ENCODE measurements at places on chromosomes 1 and 21. TPM values are rescaled to one million over a fixed set of nuclear protein-coding genes. Genes with fewer than 3 reads are reported as not detected.

Gene VHLL
- total RNA-seq = not detected

Gene FCGR3A
- 34.5 TPM for total RNA-seq

GRCh38 chr1:239717097-239717917 is 330.9 kb downstream of the CHRM3 start:
- H3K27ac ChIP-seq = no peak overlapping the region
- H3K27me3 ChIP-seq = no peaks in the 10 kb centered on the region
- peaks cover 32% of the 10 kb centered on the region for H3K4me1 ChIP-seq

Gene GFI1
- total RNA-seq = 78.5 TPM

Gene RPTN
- not detected for total RNA-seq

Gene S100A7
- not detected for total RNA-seq

GRCh38 chr1:161989786-161990185 is 33.9 kb downstream of the OLFML2B start:
- DNase-seq = no peak
- H3K4me1 ChIP-seq = no peaks in the 10 kb centered on the region
- peaks cover 32% of the 10 kb centered on the region for H3K27me3 ChIP-seq
- H3K27ac ChIP-seq = no peak overlapping the region
- no peak overlapping the region for H3K4me3 ChIP-seq

DNA sequence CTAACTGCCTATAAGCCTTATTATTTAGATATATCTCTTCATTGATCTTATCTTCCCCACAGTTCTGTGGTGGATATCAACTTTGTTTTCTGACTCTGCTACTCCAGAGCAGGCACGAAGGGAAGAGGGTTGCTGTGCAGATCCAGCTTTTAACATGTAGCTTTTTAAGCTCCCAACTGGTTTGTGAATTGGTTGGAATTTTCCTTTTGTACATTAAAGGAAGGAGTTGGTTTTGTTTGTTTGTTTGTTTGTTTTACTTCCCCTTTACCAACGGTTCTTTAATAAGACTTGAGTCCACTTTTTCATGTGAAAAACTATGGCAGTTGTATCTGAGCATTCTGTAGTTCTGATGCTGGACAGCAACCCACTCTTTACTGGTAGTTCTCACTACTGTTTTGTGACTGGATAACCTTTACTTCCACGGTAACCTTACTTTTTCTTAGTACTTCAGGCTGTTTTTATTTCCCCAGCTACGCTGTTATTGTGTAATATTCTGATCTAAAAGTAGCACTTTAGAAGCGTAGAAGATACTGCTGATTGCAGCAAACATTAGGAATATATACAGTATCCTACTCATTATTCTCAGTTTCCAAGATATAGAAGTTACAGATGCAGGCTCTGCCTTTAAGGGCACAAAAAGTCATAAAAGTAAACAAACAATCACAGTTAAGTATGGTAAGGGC is 1.6 kb downstream of the GNPAT start:
- no peak for DNase-seq
- peaks cover 20% of the 10 kb centered on the region for H3K36me3 ChIP-seq
- H3K27ac ChIP-seq = peak overlapping the region; percentile 97
- H3K27me3 ChIP-seq = no peaks in the 10 kb centered on the region
- H3K4me1 ChIP-seq = peaks cover 39% of the 10 kb centered on the region

- no peak overlapping the region for H3K27ac ChIP-seq
- peaks cover 18% of the 10 kb centered on the region for H3K36me3 ChIP-seq
- no peak overlapping the region for H3K4me3 ChIP-seq
Observed at GRCh38 chr1:204398197-204399125, 13.2 kb downstream of the PPP1R15B start.

DNA sequence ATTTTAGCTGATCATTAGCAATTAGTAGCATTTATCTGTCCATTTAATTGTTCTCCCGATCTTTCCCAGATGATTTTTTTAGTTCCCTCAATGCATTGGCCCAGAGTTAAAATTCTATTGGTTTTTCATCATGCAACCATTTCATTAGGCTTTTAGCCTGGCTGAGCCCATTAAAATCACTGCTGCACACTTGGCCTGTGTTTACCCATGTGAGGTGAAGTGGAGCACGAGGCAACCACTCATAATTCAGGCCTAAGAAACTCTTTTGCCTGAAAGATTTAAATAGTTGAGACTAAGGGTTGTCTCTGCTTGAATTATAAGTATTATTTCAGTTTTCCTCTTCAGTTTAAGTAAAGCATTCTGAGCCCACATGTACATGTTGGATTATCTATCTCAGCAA is 889.0 kb upstream of the ADGRL4 start:
- DNase-seq = no peak
- H3K27ac ChIP-seq = no peak overlapping the region

DNA sequence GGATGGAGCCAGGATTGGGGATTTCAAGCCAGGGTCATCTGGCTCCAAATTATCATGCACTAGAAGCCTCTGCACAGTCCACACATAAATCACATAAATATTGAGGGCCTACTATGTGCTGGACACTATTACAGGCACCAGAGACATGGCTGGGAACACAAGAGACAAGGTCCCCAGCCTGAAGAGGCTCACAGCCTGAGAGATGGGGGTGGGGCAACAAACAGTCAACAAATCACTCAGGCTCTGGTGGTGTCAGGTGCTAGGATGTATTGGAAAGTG is 41.6 kb upstream of the LAPTM5 start:
- H3K27ac ChIP-seq = no peak overlapping the region
- H3K4me3 ChIP-seq = no peak overlapping the region
- peaks cover 10% of the 10 kb centered on the region for H3K27me3 ChIP-seq
- H3K4me1 ChIP-seq = peaks cover 9% of the 10 kb centered on the region
- no peaks in the 10 kb centered on the region for H3K36me3 ChIP-seq

DNA sequence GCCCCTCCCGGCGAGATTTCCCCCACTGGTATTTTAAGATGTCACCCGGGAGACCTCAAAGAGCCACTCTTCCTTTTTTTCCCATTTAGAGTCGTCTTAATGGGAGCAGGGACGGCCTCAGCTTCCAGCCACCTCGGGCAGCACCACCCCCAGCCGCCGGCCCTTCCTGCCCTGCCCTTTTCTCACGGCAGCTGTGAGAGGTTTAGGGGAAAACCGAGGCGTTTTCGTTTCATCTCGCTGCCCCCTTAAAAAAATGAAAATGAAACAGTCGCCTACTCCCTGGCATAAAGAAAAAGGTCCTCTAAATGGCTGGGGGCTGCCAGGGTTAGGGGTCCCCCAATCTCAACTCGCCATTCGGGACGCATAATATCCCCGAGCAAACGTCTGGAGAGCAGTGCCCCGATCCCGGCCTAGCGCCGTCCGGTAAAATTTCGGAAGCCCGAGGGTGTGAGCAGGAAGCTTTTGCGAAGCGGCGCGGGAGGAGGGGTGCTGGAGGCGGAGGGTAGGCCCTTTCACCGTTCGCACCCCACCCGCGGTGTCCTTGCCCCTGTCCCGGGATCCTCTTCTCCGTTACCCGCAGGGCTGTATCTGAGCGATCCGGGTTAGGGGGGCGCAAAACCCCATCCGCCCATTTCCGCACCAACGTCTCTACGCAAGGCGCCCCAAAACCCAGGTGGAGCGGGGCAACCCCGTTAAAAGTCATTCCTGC is 1.2 kb downstream of the RUNX3 start:
- H3K27ac ChIP-seq = peak overlapping the region; percentile 88
- no peaks in the 10 kb centered on the region for H3K27me3 ChIP-seq
- H3K36me3 ChIP-seq = peaks cover 19% of the 10 kb centered on the region
- peak overlapping the region; percentile 98 for H3K4me3 ChIP-seq
- H3K4me1 ChIP-seq = peaks cover 58% of the 10 kb centered on the region

DNA sequence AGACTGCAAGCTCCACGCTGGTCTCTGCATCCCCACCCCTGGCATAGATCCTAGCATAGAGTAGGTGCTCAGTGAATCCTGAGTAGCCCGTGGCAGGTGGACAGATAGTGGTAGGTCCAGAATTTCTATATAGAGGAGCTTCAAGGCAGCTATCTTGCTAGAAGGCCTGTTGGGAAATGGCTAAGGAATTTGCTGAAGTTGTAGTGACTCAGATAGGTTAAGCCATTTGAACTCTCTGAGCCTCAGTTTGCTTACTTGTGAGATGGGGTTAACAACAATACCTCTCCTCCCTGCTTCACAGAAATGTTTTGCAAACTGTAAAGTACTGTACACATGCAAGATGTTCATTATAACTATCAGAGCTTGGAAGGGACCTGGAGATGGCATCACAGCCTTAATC is 23.4 kb upstream of the EPHB2 start:
- H3K27me3 ChIP-seq = peaks cover 16% of the 10 kb centered on the region
- no peaks in the 10 kb centered on the region for H3K4me1 ChIP-seq
- no peak for DNase-seq

Gene MFAP2
- not detected for total RNA-seq

Gene IGSF5
- not detected for total RNA-seq

DNA sequence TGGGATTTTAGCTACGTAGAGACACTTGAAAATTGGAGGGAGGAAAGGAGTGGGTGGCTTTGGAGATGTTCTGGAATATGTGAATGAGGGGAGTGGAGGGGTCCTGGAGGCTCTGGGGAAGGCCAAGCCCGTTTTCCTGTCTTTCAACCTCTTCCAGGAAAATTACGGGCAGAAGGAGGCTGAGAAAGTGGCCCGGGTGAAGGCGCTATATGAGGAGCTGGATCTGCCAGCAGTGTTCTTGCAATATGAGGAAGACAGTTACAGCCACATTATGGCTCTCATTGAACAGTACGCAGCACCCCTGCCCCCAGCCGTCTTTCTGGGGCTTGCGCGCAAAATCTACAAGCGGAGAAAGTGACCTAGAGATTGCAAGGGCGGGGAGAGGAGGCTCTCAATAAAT is 442 bp upstream of the RUSC1 start:
- H3K27ac ChIP-seq = peak overlapping the region; percentile 18
- H3K27me3 ChIP-seq = no peaks in the 10 kb centered on the region
- peak overlapping the region; percentile 54 for H3K4me3 ChIP-seq
- DNase-seq = no peak

GRCh38 chr1:93777255-93777654 is 95.6 kb upstream of the BCAR3 start:
- peaks cover 3% of the 10 kb centered on the region for H3K27me3 ChIP-seq
- no peaks in the 10 kb centered on the region for H3K36me3 ChIP-seq
- H3K4me3 ChIP-seq = no peak overlapping the region
- H3K27ac ChIP-seq = no peak overlapping the region

Gene SNAP47
- 23.5 TPM for total RNA-seq

Gene ADAMTS4
- 0.43 TPM for total RNA-seq

Gene CRYAA
- total RNA-seq = not detected

DNA sequence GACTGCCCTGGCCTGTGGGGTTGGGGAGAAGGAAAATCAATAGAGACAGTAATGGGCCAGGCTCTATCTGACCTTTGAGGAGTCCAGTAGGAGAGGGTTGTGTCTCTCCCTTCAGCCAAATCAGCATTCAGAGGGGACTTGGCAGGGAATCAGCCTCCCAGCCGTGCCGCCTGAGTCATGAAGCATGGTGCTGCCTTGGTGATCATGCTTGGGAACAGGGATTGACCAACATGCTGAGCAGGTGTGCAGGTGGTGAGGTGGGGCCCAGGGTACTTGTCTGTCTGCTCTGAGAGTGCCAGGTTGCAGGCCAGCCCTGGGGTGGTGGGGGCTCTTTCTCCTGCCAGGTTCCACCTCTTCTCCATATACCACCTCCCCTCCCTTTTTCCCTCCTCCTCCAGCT is 58.9 kb upstream of the TLR5 start:
- H3K27me3 ChIP-seq = peaks cover 20% of the 10 kb centered on the region
- H3K4me1 ChIP-seq = peaks cover 3% of the 10 kb centered on the region
- H3K36me3 ChIP-seq = peaks cover 4% of the 10 kb centered on the region

GRCh38 chr1:87202922-87203655 is 125.6 kb upstream of the LMO4 start:
- no peaks in the 10 kb centered on the region for H3K36me3 ChIP-seq
- no peak for DNase-seq
- peak overlapping the region; percentile 13 for H3K4me3 ChIP-seq
- H3K4me1 ChIP-seq = peaks cover 11% of the 10 kb centered on the region
- H3K27ac ChIP-seq = no peak overlapping the region

DNA sequence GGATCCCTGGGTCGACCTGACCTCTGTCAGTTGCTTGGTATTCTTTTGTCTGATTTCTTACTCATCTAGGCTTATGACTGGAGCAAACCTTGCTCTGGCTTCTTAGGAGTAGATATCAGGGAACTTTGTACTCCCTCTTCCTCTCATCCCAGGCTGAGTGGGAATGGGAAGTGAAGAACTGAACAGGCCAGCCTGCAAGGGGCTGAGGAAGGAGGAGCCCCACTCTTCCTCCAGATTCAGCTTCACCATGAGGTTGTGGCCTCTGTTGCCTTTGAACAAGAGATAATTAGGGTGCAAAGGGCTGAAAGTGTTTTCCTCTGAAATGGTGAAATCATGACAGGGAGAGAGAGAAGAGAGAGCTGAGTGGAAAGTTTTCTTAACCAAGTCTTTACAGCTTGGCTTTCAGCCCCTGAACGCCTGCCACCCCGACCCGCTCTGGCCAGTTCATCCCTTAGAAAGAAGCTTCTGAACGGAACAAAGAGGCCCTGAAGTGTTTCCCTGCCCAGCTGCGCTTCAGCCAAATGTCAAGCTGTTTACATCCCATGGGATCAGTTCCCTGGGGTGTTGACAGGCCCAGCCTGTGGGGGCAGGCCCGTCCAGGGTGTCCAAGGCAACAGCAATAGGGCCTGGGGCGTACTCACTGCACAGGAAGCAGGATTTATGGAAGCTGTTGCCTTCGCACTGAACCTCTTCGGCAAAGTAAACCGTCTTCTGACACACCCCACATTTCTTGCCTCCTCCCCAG is 11.2 kb downstream of the CSRP1 start:
- H3K4me3 ChIP-seq = no peak overlapping the region
- no peaks in the 10 kb centered on the region for H3K36me3 ChIP-seq
- no peak for DNase-seq
- H3K27ac ChIP-seq = no peak overlapping the region
- peaks cover 13% of the 10 kb centered on the region for H3K4me1 ChIP-seq

DNA sequence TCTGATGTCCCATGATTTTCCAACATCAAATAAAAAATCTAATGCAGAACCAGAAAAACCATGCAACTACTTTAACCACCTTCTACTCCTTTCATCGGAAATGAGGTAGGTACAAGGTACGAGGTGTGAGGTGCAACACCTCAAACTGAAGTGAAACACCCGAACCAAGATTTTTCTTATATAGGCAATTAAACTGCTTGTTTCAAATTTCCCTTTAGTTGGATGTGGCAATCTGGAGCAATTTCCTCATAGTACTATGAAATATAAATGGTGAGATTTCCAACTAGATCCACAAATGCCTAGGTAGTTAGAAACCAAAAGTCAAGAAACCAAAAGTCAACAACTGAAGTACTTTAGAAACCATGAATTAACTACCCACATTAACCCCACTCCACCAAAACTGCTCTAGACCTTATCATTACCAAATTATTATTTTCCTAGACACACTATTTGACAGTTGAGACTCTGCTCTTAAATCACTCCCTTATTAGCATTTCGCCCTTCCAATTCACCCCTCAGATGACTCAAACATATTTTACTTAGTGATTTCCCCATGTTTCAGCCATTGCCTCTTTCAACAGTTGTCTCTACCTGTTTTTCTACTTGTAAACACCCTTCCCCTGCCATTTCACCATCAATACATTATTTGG is 37.8 kb downstream of the FUBP1 start:
- H3K27ac ChIP-seq = no peak overlapping the region
- H3K4me1 ChIP-seq = peaks cover 13% of the 10 kb centered on the region
- no peak for DNase-seq
- no peak overlapping the region for H3K4me3 ChIP-seq

- no peak overlapping the region for H3K4me3 ChIP-seq
- no peak overlapping the region for H3K27ac ChIP-seq
- H3K36me3 ChIP-seq = peaks cover 14% of the 10 kb centered on the region
- DNase-seq = no peak
- no peaks in the 10 kb centered on the region for H3K4me1 ChIP-seq
Observed at GRCh38 chr1:81654657-81655056, 146.1 kb upstream of the ADGRL2 start.

Measured in natural killer cell treated with Interleukin-12 subunit alpha and Interleukin-12 subunit beta and Interleukin-15 and Interleukin-18, amount 100 ng/mL, for 72 hours (primary cell).